ENCODE measurements at places on chromosomes 16 and 17.

DNA sequence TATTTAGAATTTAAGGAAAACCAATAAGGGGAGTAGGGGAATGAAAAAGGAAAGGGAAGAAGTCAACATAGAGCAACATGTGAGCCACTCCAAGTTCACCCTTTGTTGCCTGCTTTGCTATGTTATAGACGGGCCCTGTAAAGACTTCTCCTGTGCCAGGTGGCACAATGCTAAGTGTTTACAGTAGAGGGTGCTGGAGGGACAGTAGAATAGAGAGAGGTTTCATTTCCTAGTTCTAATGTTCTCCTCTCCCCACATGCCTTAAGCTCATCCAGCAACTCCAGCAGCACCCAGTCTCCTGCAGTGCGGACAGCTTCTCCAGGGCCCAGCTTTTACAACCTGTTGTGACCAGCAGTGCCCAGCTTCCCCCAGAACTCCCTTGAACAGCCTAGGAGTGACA, 468.0 kb downstream of the HS3ST3B1 start:
- no peak for DNase-seq

GRCh38 chr17:5560361-5560988, 23.8 kb downstream of the NLRP1 start:
- no peak for DNase-seq

DNA sequence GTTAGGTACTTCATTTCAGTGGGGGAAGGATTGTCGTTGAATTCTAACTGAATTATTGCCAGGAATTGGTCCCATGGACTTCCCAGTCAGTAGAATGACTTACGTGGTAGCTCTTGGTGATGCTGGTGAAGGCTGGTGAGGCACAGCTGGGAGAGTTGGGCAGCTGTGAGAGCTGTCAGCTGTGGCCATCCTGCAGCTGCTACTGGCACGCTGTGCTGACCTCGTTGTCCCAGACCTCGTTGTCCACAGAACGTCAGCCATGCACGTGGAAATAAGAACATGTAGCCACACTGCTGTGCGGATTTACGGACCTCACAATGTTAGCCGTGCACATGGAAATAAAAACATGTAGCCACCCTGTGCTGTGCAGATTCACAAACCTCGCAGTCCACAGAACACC, 102.3 kb downstream of the NPIPB11 start:
- DNase-seq: no peak

DNA sequence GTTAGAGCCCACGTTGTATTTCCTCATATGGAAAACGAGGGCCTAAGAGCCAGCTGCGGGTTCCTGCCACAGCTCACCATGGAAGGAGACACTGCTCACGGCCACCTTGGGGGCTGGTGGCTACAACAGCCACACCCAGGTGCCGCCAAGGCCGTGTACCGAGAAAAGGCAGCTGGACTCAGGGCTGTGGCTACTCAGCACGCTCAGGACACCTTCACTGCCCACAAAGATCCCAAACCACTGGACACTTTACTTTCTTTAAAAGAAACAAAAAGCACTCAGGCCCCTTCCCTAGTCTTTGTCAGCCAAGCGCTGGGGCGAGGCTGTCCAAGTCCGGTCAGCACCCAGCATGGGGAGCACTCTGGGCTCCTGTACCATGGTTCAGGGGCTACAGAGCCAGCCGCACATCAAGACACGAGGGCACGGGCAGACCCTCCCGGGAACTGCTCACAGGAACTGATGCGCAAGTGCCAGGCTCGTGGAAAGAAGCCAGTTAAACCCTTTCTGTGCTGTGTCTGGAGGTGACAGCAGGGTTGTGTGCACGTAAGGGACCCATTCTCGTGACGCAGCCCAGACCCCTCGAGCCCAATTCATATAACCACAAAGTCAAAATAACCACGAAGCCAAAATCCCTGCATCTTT, 18.5 kb downstream of the SLC16A3 start:
- no peak for DNase-seq

DNA sequence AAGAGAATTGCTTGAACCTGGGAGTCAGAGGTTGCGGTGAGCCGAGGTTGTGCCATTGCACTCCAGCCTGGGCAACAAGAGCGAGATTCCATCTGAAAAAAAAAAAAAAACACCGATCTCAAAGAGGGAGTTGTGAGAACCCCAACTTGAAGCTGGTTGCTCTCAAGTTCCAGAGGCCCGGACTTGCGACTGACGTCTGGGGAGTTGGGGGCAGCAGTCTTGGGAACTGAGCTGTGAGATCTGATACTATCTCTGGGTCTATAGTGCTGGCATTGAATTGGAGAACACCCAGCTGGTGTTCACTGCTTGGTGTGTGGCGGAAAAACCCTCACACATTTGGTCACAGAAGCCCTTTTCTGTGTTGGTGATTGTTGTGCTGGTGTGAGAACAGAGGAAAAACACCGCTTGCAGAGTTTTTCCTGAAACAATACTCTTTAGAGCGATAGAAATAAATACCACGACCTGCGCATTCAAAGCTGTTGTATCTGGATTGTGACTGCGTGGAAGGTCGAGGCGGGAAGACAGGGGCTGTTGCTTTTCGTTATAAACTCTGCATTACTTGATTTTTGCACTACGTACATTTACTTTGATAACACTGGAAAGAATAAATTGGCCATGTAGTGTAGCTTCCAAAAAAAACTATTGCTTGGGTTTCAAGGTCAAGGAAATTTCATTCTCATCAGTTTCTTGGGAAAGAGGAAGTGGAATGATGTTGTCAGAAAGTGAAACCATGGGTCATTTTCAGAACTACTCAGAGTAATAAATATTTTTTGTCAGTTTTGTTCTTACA, 8.8 kb downstream of the SCIMP start:
- no peak for DNase-seq

- DNase-seq: no peak
These were observed 93.9 kb downstream of the CPPED1 start for GRCh38 chr16:12709807-12710206.

- DNase-seq: no peak
These were observed 5.5 kb upstream of the TCF25 start for GRCh38 chr16:89867918-89868317.

DNA sequence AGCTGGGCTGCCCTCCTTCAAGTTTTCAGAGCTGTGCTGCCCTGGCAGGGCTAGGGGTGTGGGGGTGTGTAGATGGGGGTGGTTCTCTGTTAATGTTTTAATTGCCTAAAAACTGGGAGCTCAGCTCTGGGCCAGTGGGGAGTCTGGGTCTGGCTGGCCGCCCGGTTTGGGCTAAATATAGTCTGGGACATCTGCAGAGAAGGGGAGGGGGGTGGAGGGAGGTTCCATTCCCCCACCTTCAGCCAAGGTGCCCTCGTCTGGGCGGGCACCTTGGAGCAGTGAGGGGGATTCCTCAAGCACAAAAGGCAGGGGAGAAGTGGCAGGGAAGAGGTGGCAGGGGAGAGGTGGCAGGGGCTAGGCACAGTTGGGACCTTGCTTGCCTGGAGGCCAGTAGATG, 13.0 kb downstream of the RARA start:
- DNase-seq: no peak

- DNase-seq: no peak
These were observed 446.5 kb downstream of the MAF start for GRCh38 chr16:79154086-79154485.

- no peak for DNase-seq
These were observed 2.1 kb upstream of the SPG7 start for GRCh38 chr16:89506113-89506504.

DNA sequence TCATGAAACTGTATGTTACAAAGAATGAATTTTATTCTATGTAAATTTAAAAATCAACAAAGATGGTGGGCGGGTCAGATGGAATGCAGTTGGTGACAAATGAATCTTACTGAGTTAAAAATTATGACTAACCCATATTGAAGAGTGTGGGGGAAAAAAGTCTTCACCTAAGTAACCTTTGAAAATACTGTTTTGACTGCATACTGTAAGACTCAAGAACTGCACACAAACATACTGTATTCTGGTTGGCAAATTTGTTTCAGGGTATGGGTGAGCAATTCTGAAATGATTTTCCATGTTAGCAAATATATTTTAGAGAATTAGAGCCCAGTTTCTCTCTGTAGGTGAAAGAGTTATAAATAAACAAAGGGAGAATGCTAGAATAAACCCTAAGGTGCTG, 153.7 kb upstream of the KCNJ18 start:
- DNase-seq: no peak

DNA sequence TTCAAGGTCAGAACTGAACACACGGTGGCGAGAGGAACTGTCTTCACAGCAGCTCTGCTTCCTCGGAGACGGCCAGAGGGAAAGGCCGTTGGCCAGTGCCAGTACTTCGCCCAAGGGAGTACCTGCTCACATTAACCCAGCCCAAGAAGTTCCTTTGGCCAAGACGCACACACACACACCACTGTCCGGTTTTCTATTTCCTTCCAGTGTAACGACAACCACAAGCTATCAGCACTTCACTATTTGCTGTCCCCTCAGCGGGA, 744 bp upstream of the GGNBP2 start:
- DNase-seq: peak; percentile 12

DNA sequence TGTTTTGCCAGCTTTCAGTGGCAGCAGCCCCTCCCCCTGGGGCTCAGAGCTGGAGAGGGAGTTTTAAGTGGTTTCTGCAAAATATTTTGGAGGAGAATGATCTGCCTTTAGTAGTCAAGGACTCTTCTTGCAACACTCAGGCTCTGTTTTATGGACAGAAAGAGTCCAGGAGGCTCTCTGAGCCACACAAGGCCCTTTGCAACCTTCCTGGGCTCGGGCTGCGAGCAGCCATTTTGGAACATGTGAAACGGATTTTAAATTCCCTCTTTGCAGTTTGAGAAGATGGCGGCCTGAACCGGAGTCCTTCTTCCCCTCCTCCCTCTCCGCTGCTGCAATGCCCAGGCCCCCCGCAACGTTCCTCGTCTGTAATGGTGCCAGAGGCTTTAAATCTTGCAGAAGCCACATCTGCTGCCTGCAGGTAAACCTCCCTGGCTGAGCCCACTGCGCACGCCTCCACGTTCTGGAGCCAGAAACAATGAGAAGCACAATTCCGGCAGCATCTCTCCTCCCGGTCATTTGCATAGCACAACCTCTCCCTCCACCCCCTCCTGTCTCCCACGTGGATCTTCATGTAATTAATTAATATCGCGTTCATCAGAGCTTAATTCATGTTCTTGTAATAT, 386.1 kb downstream of the SEC14L1 start:
- no peak for DNase-seq

DNA sequence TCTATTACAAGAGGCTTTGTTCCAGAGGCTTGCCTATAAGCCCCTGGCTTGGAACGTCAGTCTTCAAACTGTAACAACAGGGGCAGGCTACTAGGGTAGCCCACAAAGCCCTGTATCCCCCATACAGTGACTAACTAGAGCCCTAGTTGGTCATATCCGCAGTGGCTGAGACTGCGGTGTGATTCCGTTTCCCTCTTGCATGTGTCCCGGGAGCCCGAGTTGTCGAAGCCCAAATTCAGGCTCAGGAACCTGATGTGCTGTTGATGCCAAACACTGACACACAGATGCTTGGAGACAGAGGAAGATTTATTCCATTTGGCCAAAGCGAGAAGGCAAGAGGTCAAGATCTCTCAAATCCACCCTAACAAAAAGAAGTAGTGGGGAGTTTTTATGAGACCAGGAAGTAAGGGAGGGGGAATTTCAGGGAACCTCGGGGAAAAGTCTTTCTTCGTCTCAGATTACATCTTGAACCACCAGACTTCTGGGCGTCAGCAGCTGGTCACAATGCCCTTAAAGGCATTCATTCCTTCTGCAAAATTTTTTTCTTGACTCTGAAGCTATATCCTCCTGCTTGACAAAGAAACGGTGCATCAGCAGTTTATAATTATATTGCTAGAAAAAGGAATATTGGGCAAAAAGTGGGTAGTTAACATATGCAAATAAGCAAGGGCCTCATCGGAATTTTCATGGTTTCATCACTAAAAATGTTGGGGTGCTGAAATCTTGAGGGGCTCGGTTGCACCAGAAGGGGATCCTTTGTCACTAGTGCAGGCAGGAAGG, 879 bp downstream of the SLFN5 start:
- peak; percentile 68 for DNase-seq

GRCh38 chr16:89616623-89617022, 3.2 kb downstream of the DPEP1 start:
- DNase-seq: no peak

- no peak for DNase-seq
These were observed 2.6 kb downstream of the DNAH2 start for GRCh38 chr17:7720125-7720524.

DNA sequence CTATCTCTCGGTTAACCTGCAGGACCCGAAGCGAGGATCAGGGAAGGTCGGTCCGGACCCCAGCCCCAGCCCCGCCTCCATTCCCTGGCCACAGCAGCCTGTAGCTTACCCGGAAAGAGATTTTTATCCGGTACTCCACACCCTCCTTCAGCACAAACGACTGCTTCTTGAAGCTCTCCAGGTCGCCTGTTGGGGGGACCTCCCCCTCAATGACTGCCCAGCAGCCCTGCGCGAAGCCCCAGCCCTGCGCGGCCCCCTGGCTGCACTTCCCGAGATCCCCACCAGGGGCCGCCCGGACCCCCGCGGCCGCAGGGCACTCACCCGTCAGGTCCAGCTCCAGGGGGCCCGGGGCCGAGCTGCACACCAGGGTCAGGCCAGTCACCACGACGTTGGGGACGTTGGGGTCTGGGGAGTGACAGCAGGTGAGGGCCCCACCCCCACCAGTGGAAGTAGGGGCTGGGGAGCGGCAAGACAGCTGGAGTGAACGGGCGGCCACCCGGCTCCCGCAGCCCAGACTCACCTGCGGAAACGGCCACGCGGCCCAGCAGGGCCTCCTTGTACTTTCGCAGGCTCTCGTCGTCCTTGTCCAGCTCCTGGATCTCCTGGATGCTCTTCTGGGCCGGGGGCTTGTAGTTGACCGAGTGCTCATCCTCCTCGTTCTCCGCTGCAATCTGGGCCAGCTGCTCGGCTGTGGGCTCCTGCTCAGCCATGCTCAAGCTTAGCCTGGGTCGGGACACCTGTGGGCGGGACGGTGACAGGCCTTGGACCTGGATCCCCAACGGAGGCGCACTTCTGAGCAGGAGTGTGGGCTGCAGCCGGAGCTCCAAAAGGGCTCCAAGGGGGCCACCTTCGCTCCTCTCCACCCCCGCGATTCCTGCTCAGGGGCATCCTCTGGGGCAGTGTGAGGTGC, 1.7 kb downstream of the ARHGDIA start:
- DNase-seq: peak; percentile 30

DNA sequence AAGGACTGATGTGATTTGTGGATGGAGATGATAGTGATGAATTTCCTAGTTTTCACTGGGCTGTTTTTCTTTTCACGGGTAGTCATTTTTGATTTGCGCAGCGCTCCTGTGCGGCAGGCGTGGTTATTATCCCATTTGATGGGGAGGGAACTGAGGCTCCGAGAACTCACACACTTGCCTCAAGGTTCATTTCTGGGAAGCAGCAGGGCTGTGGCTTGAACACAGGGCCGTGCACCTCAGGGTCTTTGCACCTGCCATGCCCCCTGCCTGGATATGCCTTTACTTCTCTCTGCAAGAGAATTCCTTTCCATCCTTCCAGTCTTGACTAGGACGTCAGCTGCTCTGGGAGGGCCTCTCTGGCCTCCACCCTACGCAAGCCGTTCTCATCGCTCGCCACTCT, 16.3 kb upstream of the WFDC1 start:
- no peak for DNase-seq

- DNase-seq: no peak
These were observed 192.7 kb downstream of the MRTFB start for GRCh38 chr16:14263769-14264168.
